Common myeloid progenitor, CD34-positive (primary cell): ENCODE measurements at places on chromosomes 4 and X.

GRCh38 chr4:75630937-75631329, 605 bp upstream of the CDKL2 start:
- DNase-seq, result no peak

DNA sequence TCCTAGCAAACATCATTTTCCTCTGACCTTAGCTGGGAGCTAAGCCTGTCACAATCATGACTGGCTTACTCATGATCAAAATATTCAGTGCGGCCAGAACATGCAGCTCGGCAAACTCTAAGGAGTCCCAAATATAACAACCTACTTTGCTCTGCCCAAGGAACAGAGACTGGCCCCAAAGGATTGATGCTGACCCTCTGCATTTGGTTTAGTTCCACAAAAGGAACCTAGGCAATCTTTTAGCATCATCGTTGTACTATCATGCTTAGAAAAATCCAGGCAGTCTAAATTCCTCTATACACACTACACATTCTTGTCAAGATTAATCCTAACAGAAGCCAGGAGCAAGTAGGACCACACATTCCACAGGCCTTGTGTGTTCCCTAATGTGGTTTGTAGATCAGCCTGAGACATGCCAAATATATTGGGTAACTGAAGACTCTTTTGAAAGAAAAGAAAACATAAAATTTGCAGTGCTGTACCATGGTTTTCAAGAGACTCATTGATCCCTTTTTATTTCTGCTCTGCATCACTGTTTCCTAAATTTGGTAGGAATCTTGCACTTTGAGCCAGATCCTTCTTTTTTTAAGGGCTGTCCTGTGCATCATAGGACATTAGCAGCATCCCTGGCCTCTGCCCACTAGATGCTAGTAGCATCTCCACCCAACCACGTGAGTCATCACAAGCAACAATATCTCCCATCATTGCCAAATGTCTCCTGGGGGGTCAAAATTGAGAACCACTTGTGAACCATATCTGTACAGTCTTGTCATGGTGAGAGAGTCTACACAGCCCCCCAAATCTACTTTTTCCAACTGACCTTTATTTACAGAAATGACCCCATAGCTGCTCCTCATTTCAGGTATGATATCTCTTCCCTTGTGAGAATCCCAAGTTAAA, 17.6 kb upstream of the CC2D2A start:
- no peak for DNase-seq

- no peak for DNase-seq
Observed at GRCh38 chr4:182126603-182127002, 116.6 kb upstream of the TENM3 start.

- DNase-seq, result peak; percentile 75
Observed at GRCh38 chrX:155889328-155889727, 8.2 kb downstream of the VAMP7 start.

DNA sequence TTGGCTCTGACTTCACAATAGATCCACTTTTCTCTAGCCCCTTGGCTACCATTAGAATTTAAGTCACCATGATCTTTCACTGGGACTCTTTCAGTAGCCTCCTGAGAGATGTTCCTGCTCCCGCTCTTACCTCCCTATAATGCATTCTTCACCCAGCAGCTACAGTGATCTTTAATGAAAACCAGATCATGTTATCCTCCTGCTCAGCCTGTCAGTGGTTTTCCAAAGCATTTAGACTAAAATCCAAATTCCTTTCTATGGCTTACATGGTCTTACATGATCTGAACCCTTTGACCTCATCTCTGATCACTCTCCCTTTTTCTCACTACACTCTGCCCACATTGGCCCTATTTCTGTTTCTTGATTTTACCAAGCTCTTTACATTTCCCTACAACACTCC, 18.3 kb upstream of the RPS6KA3 start:
- no peak for DNase-seq

- DNase-seq, result no peak
Observed at GRCh38 chr4:153834901-153835300, 46.0 kb upstream of the SFRP2 start.
